ENCODE measurements at places on chromosomes 1 and 21.
A peak's percentile ranks its signal among the peaks of the same experiment; 100 is the strongest.

DNA sequence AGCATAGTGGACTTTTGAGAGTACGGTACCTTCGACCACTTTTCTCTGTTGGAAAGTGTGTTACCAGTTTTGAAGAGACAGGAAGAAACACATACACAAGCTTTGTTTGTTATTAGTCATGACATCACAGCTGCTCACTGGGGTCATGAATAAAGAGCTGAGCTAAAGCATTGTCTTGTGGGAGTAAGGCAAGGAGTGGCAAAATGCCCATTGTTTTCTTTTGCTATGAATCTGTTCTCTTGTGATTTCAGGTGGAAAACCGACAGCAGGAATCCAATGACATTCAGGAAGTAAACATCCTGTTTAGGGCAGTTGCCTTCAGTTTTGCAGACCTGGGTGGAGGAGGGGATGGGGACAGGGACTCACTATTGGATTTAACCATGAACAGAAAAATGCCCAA lies 66.2 kb downstream of the RGL1 start:
- no peak for DNase-seq

GRCh38 chr1:207309745-207310273 lies 11.7 kb upstream of the CD55 start:
- DNase-seq = no peak

DNA sequence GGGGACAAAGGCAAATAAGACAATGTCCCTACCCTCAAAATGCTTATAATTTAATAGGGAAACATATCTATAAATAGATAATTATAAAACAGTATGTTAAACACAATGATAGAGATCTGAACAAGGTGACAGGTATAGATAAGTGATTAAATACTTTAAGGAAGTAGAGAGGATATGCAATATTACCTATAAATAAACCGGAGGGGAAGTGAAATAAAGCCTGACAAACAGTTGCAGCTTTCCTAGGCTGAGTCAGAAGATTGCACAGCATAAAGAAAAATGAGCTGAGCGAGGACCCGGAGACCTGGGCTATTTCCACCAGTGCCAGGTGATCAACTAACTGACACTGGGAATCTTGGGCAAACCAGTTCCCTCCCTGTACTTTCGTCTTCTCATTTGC lies 11.5 kb upstream of the PSRC1 start:
- no peak for DNase-seq

- peak; percentile 62 for DNase-seq
Measured at GRCh38 chr1:198681831-198682759, 43.3 kb downstream of the PTPRC start.

DNA sequence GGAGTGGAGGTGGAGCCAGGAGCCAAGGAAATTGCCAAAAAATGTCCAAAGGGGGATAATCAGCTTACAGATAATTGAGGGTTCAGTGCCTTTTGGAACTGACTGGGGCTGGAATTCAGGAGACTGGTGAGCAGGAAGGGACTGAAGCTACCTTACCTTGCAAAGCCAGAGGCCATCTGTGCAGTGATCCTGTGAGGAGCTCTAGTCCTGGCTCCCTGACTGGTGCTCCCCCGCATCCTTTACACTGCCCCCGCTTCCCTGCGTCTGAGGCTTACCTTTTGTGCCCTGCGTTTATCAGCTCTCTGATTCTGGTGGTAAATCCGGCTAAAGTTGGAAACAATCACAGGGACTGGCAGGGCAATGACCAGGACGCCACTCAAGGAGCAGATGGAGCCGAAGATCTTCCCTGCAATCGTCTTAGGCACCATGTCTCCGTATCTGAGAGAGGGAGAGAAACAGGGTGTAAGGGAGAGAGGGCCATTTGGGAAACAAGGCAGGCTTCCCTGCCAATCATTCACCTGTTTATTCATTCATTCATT lies 31.0 kb downstream of the DDX20 start:
- DNase-seq = no peak
